ENCODE measurements at places on chromosomes 4 and X.
A peak's percentile ranks its signal among the peaks of the same experiment; 100 is the strongest.

DNA sequence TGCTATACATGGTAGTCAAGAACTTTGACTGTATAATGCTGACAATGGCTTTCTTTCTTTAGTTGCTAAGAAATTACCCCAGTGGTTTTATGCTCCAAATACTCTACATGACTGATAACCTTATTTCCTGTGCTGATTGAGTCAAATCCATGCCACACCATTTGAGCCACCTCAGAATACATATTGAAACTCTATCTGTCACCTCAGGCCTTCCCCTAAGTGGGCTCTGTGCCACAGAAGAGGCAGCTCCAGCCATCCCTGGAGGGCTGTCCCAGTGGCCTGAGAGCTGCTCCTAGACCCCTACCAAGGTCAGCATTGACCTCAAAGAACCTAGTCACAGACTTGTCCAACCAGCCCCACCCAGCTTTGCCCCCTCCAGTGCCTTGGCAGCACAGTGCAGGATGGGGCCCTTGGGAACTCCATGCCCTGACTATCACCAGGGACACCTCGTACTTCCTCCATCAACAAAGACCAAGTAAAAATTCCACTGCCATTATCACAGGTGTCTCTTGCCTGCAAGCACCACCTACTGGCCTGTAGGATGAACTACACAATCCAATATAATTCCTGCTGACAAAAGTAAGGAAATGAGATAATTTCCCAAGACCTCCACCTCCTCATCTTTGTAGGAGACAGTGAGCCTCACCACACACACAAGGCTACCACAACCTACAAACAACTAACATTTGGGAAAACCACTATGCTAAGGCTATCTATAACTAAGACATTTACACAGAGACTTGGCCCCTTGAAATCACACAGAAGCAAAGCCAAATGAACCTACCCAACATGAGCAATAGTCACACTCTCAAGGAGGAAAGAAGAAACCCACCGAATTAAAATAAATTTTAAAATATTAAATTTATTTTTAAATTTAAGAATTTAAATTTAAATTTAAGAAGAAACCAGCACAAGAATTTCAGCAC, 239.9 kb downstream of the NKX6-1 start:
- no peak for DNase-seq

GRCh38 chr4:2731907-2732317, 24.2 kb downstream of the TNIP2 start:
- no peak for DNase-seq

- no peak for DNase-seq
Observed at GRCh38 chr4:167028976-167029375, 205.3 kb downstream of the SPOCK3 start.

DNA sequence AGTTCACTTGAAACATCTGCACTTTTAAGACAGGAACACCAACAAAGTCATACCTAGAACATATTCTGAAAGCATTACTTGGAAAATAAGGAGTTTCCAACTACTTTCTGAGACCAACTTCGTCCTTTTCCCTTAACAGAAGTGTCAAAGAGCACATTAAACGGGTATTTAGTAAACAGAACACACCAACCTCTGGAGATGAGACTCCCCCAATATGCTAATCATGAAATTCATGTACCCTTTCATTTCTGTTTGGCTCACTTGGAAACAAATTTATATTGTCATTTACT, 69.2 kb downstream of the NOCT start:
- DNase-seq = no peak

DNA sequence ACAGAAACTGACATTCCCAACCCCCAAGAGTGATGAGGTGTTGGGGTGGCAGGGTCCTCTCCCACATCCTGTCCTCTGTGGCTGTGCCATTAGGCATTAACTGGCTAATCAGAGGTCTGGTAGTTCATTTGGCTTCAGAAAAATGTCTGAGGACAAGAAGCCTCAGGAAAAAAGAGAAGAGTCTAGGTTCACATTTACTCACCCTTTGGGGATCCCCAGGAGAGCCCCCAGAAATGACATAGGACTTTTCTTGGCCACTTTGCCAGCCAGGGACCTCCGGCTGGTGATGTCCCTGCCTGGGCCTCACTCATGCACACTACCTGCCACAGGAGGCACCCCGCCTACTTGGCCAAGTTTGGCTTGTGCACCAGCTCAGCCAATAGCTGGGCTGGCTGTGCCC, 173.0 kb downstream of the RBM46 start:
- no peak for DNase-seq

DNA sequence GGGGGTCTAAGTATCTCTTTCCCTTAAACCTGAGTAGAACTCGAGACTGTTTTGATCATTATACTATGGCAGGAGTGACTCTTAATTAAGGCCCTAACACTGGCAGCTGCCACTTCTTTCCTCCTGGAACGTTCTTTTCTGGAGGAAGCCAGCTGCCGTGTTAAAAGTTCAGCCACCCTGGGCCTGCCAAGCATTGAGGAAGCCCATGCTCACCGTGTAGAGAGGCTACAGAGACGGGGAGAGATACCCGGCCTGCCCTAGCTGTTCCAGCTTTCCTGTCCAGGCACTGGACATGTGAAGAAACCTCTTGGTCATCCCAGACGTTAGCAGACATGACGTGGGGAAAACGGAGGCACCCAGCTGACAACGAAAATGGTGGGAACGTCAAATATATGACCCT, 274.1 kb downstream of the ARHGAP10 start:
- no peak for DNase-seq

DNA sequence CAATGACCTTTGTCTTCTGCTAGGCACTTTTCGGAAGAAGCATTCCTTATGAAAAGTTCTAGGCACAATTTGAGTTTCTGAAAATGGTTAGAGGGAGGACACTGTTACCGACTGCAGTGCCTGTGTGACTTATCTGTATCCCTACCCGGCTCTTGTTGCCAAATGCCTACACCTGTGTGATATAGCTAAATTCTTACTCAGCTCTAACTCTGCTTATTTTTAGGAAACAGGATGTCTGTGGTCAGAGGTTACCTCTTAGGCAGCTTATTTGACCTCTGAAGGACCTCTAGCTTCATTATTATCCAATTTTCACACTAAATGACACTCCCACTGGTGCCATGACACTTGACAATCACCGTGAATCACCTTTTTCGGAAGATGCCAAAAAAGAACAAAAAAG, 561.1 kb upstream of the SMIM31 start:
- no peak for DNase-seq

- no peak for DNase-seq
Observed at GRCh38 chr4:59553063-59553720, 1646.9 kb upstream of the ADGRL3 start.

DNA sequence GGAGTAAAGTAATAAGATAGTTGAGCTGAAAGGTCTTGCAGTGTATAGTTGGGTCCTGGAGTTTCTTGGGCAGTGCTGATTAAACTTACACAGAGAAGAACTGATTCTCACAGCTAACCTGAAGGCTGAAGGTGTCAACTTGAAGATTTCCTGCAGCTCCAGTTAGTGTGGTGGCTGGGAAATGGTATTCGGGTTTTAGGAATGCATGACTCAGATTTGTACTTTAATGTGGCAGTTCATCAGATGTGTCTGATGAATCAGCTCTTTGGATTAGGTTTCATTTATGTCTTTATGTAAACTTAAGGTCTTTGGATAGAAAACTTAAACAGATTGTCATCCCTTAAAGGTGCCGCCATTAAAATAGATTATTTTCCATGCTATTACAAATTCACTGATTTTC, 200.0 kb downstream of the IL1RAPL1 start:
- no peak for DNase-seq

DNA sequence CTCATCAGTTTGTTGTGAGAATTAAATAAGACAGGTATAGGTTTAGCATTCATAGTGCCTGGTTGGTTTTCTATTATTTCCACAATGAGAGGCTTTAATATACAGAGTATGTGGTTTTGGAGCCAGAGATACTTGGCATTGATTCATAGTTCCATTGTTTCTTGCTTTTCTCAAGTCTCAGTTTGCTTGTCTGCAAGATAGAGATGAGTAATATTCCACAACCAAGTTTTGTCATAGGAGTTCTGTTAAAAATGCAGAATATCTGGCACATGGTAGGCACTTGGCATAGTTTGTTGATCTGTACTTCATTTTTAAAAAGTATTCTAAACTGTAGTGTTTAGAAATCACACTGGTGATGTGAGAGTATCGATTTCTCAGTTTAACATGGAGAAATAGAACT, 37.5 kb upstream of the EDA2R start:
- DNase-seq = no peak

DNA sequence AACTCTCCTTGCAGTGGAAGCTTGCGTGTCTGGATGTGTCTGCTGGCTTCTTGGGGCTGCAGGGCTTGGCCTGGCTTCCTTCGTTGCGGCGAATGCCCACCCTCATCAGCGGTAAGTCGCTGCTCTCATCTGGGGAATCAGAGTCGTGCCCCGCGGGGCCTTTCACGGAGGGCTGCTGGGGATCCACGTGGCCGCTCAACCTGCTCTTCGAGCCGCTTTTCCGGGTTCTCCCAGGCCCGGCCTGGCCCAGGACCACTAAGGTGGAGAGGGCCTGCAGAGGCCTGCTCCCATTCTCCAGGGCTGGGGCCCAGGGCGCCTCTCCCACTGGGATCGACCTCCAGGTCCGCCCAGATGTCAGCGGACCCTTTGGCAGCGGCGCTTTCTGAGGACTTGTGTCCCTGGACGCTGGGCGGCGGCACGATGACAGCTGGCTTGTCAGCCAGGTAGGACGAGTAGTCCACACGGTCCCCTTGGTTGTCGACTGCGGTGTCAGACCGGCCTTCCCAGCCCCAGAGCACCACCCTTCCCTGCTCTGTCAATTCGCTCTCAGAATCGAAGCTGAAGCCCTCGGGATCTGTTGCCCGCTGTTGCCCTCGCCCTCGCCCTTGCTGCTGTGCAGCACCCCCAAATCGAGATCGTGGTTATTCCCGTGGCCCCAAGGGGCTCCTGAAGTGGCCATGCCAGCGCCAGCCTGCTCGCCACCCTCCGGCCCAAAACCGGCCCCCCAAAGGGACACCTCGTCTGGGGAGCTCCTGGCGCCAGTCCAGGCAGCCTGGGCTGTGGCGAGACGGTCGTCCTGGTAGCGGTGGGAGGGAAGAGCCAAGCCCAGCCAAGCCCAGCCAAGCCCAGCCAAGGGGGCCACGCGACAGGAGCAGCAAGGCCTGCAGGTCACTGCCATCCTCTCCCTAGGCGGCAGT, 37.8 kb upstream of the NHSL2 start:
- no peak for DNase-seq

- no peak for DNase-seq
Observed at GRCh38 chr4:1154126-1154522, 18.3 kb downstream of the SPON2 start.

- no peak for DNase-seq
Observed at GRCh38 chrX:39196192-39197102, 395.2 kb downstream of the MID1IP1 start.

GRCh38 chr4:112589206-112589605, 47.5 kb downstream of the ZGRF1 start:
- no peak for DNase-seq

GRCh38 chr4:53281438-53281837, 84.4 kb downstream of the SCFD2 start:
- DNase-seq = no peak

DNA sequence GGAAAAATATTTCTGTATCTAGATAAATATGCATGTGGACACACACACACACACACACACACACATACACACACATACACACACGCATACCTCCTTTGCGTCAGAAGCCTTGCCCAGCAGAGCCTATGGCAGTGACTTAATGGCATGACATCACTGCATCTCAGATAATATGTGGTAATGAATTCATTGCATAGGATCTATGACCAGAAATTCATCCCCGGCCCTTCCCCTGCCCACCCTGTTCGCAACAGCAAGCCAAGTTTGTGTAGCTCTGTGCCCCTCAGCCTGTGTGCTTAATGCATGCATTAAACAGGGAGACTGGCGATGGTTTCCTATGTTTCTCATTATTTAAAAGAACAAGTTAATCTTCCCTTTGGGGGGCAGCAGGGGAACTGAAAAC, 120.7 kb downstream of the NKX6-1 start:
- no peak for DNase-seq

DNA sequence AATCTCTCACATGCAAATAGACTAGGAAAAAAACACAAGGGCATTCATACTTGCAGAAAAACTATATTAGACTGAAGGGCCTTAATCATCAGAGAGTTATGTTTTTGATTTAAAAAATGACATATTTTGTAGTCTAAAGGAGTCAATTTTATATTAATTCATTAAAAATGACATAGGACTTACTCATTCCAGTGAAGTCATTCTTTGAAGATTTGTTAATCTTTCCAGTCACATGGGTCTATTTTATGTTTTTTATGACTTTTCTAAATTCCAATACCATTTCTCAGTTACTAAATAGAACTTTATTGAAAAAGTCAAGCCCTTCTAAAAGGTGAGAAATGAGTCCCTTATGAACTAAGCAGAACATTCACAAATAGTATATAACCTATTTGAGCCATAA, 743.8 kb upstream of the INTU start:
- DNase-seq = no peak

GRCh38 chr4:94516067-94516466, 64.3 kb downstream of the PDLIM5 start:
- no peak for DNase-seq

GRCh38 chr4:70634482-70634881, 5.9 kb downstream of the ENAM start:
- DNase-seq = no peak

GRCh38 chrX:113892891-113893290, 691.0 kb upstream of the HTR2C start:
- DNase-seq = no peak

DNA sequence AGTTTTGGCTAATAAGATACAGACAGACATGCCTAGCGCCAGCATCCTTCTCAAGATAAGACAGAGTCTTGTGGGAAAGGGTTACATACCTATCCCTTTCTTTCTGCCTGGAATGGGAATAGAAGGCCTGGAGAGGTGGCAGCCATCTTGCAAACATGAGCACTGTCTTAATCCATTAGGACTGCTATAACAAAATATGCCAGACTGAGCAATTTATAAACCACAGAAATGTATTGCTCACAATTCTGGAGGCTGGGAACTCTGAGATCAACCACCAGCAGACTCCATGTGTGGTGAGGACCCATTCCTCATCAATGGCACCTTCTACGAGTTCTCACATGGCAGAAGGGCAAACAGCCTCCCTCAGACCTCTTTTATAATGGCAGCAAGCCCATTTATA, 26.5 kb upstream of the NEIL3 start:
- DNase-seq = no peak

DNA sequence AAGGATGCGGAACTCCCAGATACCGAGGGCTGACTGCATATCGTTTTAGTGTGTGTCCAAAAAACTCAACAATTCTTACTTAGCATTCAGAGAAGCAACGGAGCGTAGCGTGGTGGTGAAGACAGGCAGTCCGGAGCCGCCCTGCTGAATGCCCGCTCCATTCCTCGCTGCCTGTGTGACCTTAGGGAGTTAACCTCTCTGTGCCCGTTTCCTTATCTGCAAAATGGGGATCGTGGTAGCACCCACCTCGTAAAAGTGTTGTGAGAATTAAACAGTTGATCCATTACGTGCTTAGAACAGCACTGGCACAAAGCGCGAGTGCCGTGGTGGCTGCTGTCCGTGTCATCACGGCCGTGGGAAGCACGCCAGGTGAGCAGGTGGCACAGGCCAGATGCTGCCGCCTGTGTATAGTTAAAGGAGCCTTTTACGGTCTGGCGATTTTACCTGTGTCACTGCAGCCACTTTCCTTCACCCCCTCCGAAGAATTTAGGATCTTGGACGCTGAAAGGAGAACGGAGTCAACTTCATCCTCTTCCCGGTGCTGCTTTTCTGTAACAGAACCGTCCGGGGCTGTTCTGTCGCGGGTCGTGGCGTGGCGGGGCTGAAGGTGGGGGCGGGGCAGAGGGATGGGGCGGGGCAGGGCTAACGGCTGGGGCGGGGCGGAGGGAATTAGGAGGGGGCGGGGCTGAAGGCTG, 885 bp downstream of the CCDC110 start:
- peak; percentile 53 for DNase-seq

Data from NCI-H1092 (cell line).